Neural progenitor cell (in vitro differentiated cells): ENCODE measurements at places on chromosomes 1 and 21.

DNA sequence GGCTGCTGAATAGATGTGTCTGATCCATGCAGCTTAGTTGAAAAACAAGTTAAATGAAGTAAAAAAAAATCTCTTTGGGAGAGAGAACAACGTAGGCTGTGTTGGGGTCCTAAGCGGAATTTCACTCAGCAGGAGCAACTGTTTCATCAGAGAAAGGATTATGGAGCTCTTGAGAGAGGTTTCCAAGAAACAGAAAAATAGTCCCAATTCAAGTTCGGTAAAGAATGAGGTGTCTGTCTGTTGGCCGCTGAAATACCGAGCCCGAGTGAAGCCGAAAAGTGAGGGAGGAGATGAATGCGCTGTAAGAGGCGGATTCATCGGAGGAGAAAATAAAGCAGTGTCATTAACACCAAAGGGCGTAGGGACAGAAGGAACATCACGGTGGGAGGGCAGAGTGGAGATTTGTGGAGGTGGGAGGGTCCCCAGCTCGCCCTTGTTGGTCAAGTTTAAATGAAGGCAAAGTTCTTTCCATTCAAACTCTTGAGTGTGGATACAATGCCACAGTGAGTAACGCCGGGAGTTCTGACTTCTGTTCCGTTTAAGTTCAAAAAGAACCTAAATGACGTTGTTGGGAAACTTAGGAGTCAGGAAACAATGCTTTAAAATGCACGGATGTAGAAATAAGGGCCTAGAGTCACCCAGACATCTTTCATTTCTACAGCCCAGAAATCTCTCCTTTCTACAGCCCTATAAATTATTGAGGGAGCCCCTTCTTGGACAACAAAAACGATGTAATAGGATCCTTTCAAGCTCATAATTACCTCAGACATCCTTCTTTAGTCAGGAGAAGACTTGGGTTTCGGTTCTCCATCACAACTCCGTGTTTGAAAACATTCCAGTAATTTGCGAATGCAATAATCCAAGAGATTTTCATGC lies 15.6 kb upstream of the SLC45A1 start:
- H3K36me3 ChIP-seq = no peaks in the 10 kb centered on the region
- peaks cover 31% of the 10 kb centered on the region for H3K4me1 ChIP-seq
- peak; percentile 34 for DNase-seq
- no peak overlapping the region for H3K27ac ChIP-seq

DNA sequence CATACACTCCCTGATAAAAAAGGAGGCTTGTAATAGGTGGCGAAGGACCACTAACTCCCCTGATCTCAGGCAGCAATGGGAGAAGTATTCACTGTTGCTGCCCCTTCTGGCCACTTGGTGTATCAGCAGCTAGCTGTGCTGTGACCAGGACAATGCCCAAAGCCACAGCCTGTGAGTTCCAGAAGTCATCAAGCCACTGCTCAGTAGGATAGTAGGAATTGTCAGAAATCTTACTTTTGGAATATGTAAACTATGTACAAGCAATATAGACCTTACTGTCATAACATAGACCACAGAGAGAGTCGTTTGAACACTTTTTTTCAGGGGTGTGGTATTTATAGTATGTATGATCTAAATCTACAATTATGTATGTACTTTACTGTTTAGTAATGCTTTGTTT lies 248.3 kb upstream of the CAMK1G start:
- DNase-seq = peak; percentile 80
- H3K4me3 ChIP-seq = no peak overlapping the region
- no peaks in the 10 kb centered on the region for H3K4me1 ChIP-seq

DNA sequence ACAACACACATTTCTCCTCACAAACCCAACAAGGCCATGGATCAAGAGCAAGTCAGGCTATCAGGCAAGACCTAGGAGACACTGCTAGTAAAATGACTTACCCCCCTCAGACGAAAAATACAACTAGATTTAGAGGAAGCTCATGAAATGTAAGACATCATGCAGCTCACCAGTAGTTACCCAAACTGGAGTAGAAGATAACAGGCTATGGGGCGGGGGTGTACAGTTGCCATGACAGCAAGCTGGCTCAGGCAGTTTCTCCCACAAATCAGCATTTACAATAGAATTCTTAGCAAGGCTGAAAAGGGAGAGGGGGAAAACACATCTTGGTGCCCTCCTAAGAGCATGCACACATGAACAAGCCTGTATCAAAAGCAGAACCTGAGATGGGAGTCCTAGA lies 13.9 kb downstream of the TPM3 start:
- peak overlapping the region; percentile 23 for H3K4me3 ChIP-seq
- DNase-seq = no peak
- H3K27me3 ChIP-seq = no peaks in the 10 kb centered on the region

- no peaks in the 10 kb centered on the region for H3K36me3 ChIP-seq
- H3K4me3 ChIP-seq = no peak overlapping the region
- no peak for DNase-seq
- H3K27me3 ChIP-seq = no peaks in the 10 kb centered on the region
These were observed 80.3 kb upstream of the CYYR1 start for GRCh38 chr21:26653430-26653829.

- no peak overlapping the region for H3K4me3 ChIP-seq
- no peaks in the 10 kb centered on the region for H3K4me1 ChIP-seq
- no peaks in the 10 kb centered on the region for H3K36me3 ChIP-seq
- H3K27ac ChIP-seq = no peak overlapping the region
These were observed 55.9 kb upstream of the GRHL3 start for GRCh38 chr1:24263211-24263610.

DNA sequence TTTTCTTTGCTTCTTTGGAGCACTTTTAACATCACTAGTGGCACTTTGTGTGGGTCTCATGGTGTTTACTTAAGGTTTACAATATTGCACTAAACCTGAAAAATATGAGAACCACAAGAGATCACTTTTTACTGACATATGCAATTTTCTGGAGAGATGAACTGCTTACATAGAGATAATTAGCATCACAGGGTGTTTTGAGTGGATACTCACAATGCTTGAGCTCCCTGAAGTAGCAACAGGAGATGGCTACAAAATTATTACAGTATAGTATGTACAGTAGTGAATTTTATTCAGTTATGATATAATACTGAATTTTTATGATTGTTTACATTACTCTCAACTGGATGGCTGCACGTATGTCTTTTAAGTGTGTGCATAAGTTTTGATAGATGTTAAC lies 22.6 kb downstream of the RPRD2 start:
- H3K4me1 ChIP-seq = no peaks in the 10 kb centered on the region
- no peaks in the 10 kb centered on the region for H3K27me3 ChIP-seq
- H3K27ac ChIP-seq = no peak overlapping the region

DNA sequence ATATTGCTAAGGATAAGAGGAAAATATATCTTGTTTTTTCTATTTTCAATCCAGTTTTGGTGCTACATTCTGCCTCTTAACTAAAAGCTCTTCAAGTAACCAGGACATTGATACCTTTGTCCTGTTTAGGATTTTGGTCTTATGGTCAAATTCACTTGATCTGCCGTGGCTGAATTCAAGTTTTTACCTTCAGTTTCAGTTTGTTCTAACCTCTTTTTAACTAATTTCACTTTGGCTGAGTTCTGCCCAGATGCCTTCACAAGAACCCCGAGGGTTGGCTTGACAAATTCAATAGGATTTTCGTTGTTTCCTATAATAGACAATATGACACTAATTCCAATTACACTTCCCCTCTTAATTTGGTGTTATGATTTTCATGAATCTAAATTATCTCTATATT lies 84.5 kb upstream of the C1orf21 start:
- H3K36me3 ChIP-seq = no peaks in the 10 kb centered on the region
- no peaks in the 10 kb centered on the region for H3K27me3 ChIP-seq
- H3K4me3 ChIP-seq = no peak overlapping the region
- DNase-seq = no peak

DNA sequence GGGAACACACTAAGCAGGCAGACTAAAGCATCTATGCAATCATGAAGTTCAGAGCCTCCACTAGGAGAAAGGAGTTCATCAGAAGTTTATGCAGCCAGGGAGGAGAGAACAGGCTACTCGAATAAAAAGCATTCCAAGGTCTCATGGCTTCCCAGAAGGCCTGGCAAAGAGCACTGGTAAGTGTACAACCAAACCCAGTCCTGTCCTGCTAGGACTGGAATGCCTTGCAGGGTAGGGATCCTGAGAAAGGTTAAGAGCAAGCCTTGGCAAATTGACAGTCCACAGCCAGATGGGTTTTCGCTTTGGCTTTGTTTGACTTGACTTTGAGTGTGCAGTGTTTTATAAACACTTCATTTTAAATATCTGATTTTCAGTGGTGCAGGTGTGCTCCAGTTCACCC lies 133.6 kb upstream of the ATP1B1 start:
- DNase-seq = no peak
- H3K27me3 ChIP-seq = no peaks in the 10 kb centered on the region
- H3K36me3 ChIP-seq = no peaks in the 10 kb centered on the region
- H3K4me1 ChIP-seq = peaks cover 19% of the 10 kb centered on the region
- H3K4me3 ChIP-seq = no peak overlapping the region

- no peaks in the 10 kb centered on the region for H3K27me3 ChIP-seq
- H3K4me1 ChIP-seq = no peaks in the 10 kb centered on the region
- DNase-seq = no peak
- no peaks in the 10 kb centered on the region for H3K36me3 ChIP-seq
These were observed 295.3 kb upstream of the LYPLAL1 start for GRCh38 chr1:218878369-218878768.

DNA sequence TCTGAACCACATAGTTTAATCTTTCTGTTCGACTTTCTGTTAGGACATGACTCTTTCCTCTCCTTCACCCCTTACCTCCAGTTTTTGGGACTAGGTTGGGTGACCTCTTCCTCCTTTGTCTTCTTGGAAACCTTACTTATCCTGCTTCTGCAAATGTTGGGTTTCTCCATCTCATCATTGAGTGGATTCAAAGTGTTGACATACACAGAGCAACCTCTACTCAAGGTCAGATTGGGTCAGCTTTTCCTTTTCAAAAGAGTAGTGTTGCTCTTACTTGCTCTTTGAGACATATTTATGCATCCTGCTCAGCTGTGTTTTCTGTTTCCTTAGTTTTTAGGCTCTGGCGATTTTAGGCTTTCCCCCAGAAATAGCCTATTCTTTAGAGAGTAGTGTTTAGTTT lies 3.7 kb downstream of the CAMTA1 start:
- H3K4me1 ChIP-seq = peaks cover 31% of the 10 kb centered on the region
- no peak overlapping the region for H3K27ac ChIP-seq
- no peaks in the 10 kb centered on the region for H3K36me3 ChIP-seq
- no peak overlapping the region for H3K4me3 ChIP-seq
- DNase-seq = no peak

GRCh38 chr1:24557711-24558131 lies 1.8 kb downstream of the NCMAP start:
- H3K27me3 ChIP-seq = peaks cover 51% of the 10 kb centered on the region
- H3K27ac ChIP-seq = no peak overlapping the region
- H3K4me3 ChIP-seq = no peak overlapping the region
- no peaks in the 10 kb centered on the region for H3K4me1 ChIP-seq
- H3K36me3 ChIP-seq = no peaks in the 10 kb centered on the region

- DNase-seq = no peak
- H3K27ac ChIP-seq = no peak overlapping the region
- no peaks in the 10 kb centered on the region for H3K36me3 ChIP-seq
These were observed 138.1 kb upstream of the ADAMTS5 start for GRCh38 chr21:27104846-27105431.

GRCh38 chr1:32494711-32495337 lies 30.0 kb downstream of the ZBTB8B start:
- no peak overlapping the region for H3K27ac ChIP-seq
- no peak overlapping the region for H3K4me3 ChIP-seq
- DNase-seq = no peak
- no peaks in the 10 kb centered on the region for H3K4me1 ChIP-seq

- no peaks in the 10 kb centered on the region for H3K27me3 ChIP-seq
- H3K4me3 ChIP-seq = no peak overlapping the region
- no peak for DNase-seq
- H3K36me3 ChIP-seq = no peaks in the 10 kb centered on the region
These were observed 42.4 kb downstream of the CNN3 start for GRCh38 chr1:94884507-94884906.

- DNase-seq = peak; percentile 97
- H3K4me1 ChIP-seq = peaks cover 5% of the 10 kb centered on the region
- no peak within 1 kb of the TSS for H3K27ac ChIP-seq
- peak within 1 kb of the TSS; percentile 78 for H3K4me3 ChIP-seq
- H3K27me3 ChIP-seq = no peaks in the 10 kb centered on the region
- no peaks in the 10 kb centered on the region for H3K36me3 ChIP-seq
These were observed at the start of gene NECAP2 for GRCh38 chr1:16440470-16441281. Gene NECAP2 (plus strand): TSS chr1:16440724. CDS start chr1:16440762, 38 bp downstream.

DNA sequence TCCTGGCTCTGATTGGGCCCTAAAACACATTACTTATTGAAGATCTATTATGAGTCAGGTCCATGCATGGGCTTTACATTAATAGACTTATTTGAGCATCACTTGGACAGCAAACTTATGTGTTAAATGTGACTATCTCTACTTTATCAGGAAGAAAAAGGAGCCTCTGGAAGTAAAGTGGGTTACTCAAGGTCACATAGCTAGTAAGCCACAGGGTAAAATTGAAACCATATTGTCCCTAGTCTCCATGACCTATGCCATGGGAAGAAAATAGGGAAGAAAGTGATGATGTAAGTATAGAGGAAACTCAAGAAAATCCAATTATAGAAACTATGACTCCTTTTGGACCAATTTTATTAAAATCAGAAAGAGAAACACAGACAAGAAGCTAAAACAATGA lies 555.3 kb downstream of the NUF2 start:
- H3K4me3 ChIP-seq = no peak overlapping the region
- H3K36me3 ChIP-seq = no peaks in the 10 kb centered on the region
- H3K4me1 ChIP-seq = peaks cover 20% of the 10 kb centered on the region
- H3K27ac ChIP-seq = no peak overlapping the region
- DNase-seq = no peak

- H3K27ac ChIP-seq = no peak overlapping the region
- H3K36me3 ChIP-seq = no peaks in the 10 kb centered on the region
- DNase-seq = no peak
- peaks cover 4% of the 10 kb centered on the region for H3K4me1 ChIP-seq
- H3K27me3 ChIP-seq = peaks cover 37% of the 10 kb centered on the region
- H3K4me3 ChIP-seq = peak overlapping the region; percentile 57
These were observed 48.7 kb upstream of the SLC19A1 start for GRCh38 chr21:45590726-45591618.

GRCh38 chr1:51329443-51330325 lies 678 bp downstream of the TTC39A start:
- no peak for DNase-seq
- H3K27me3 ChIP-seq = peaks cover 28% of the 10 kb centered on the region
- H3K36me3 ChIP-seq = no peaks in the 10 kb centered on the region
- no peak overlapping the region for H3K27ac ChIP-seq
- peaks cover 3% of the 10 kb centered on the region for H3K4me1 ChIP-seq

DNA sequence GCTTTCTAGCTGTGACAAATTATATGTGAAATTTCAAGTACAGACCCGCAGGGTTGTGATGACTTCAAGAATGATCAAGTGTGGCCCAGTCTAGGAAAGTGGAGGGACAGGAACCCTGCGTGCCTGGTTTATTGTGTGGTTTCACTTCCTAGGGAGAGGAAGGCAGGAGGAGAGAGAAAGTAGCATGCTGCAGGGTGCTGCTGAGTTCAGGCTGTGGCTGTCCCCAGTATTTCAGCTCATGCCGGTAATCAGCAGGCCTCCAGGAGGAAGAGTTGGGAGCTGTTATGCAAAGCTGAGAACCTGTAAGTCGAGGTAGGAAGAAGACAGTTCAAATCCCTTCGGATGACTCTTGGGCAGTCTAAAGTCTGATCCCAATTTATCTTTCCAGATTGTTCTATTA lies 140.4 kb downstream of the ROR1 start:
- H3K27ac ChIP-seq = no peak overlapping the region
- no peaks in the 10 kb centered on the region for H3K36me3 ChIP-seq
- no peak overlapping the region for H3K4me3 ChIP-seq
- H3K4me1 ChIP-seq = peaks cover 30% of the 10 kb centered on the region

GRCh38 chr1:172657586-172657985 lies 1.3 kb upstream of the FASLG start:
- no peaks in the 10 kb centered on the region for H3K4me1 ChIP-seq
- no peaks in the 10 kb centered on the region for H3K27me3 ChIP-seq
- no peaks in the 10 kb centered on the region for H3K36me3 ChIP-seq
- no peak overlapping the region for H3K27ac ChIP-seq
- no peak overlapping the region for H3K4me3 ChIP-seq
- no peak for DNase-seq
